ENCODE measurements at places on chromosomes 7 and 10.

- no peak for DNase-seq
Measured at GRCh38 chr10:69123306-69123746, 652 bp upstream of the VPS26A start.

- DNase-seq = no peak
Measured at GRCh38 chr7:66930341-66930740, 9.3 kb downstream of the TMEM248 start.

DNA sequence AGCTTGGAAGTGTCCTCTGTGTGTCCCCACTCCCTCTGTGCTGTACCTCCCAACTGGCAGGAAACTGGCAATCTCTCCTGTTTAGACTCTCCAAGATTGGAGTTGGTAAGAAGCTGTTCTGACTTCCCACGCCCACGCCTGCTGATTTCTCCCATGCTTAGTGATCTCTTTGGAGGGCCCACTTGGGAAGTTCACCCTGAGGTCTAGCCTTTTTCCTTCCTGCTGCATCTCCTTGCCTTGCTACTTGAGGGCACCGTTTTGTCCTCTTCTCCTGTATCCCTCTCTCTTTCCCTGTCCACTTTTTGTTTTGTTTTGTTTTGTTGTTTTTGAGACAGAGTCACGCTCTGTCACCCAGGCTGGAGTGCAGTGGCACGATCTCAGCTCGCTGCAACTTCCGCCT lies 35.4 kb downstream of the ZAN start:
- DNase-seq = no peak

- DNase-seq = no peak
Measured at GRCh38 chr7:76424413-76425111, at the start of gene ZP3. Gene ZP3, plus strand, starts transcription at chr7:76424950. Its CDS starts 15 bp downstream, at chr7:76424965.

DNA sequence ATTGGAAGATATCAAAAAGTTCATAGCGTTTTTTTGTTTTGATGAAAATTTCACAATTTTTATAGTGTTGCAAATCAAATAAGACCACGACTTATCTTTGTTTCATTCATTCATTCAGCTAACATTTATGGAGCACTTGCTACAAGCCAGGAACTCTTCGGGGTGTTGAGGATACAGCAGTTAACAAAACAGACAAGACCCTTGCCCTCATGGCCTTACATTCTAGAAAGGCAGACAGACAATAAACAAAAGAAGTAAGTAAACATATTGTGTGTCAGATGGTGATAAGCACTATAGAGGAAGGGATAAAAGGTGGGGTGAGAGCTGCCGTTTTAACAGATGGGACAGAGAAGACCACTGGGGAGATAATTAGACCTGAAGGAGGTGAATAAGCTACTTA lies 41.6 kb upstream of the GSAP start:
- DNase-seq = no peak

GRCh38 chr10:14205233-14205632 lies 125.5 kb downstream of the FRMD4A start:
- no peak for DNase-seq

DNA sequence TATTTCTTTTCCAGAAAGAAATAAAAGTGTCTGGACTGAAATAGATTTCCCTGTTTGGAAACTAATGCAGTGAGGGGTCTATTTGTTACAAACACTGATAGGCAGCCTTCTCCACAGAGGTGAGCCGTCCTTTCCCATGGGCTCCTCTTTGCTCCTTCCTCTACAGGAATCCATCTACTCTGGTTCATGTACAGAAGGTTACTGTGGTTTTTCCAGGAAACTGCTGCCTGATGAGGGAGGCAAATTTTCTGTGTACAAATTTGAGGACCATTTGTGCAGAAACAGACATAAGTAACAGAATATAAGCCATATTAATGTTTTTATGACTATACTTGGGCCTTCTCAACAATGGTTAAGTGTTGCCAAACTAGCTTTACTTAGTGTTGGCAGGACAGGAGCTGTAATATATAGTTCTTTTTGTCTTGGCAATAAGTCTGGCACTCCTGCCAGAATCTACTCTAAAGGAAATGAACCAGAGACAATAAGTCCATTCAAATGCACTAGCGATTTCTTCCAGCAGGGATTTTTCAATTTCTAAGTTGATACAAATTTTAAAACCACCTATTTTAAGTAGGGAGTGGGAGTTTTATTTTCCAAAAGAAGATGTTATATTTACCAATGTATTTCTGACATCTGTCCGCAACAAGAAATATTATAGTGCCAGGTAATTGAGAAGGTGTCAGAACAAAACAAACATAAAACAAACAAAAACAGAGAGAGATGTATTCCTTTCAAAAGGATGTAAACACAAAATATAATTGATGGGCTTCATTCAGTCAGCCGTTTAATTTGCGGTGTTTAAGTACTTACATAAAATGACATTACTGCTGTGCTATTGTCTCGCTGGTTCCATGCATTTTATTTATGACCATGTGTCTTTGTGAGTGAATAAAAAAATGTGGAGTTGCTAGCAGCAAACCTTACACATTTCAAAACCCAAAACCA lies 91.0 kb upstream of the NFE2L3 start:
- DNase-seq = no peak

GRCh38 chr10:10528563-10528910 lies 489.1 kb upstream of the CELF2 start:
- DNase-seq = no peak

GRCh38 chr7:156460858-156461627 lies 179.5 kb upstream of the RNF32 start:
- no peak for DNase-seq

GRCh38 chr7:128427289-128427891 lies 17.6 kb upstream of the IMPDH1 start:
- peak; percentile 79 for DNase-seq

DNA sequence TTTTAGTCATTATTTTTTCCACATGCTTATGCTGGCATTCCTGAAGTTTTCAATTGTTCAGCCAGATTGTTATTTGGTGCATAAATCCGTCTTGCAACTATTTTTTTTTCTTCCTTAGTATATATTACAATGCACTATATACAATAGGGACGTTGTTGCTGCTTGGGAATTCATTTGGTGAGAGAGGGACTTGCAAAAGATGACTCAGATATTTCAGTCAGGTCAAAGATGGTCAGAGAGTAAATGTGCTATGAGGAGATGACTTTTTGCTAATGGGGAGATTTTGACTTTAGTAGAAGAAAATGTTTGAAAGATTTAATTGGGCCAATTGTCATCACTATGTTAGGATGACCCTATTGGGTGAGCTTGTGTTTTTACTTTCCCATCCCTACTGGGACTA lies 348.4 kb upstream of the MTPN start:
- no peak for DNase-seq

- DNase-seq = no peak
Measured at GRCh38 chr7:117470777-117471176, 9.0 kb upstream of the CFTR start.

DNA sequence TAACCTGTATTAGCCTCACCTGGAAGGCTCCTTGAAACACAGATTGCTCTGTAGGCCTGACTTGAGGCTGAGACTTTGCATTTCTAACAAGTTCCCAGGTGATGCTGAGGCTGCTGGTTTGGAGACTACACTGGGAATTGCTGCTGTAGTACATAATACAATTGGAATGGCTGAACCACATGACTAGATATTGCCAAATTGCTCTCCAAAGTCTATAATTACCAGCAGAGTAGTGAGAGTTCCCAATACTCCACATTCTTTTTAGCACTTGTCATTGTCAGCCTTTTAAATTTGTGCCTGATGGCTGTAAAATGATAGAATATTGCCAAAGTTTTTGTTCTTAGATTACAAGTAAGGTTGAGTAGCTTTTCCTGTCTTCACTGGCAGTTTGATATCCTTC lies 39.9 kb downstream of the PLEKHA8 start:
- no peak for DNase-seq

DNA sequence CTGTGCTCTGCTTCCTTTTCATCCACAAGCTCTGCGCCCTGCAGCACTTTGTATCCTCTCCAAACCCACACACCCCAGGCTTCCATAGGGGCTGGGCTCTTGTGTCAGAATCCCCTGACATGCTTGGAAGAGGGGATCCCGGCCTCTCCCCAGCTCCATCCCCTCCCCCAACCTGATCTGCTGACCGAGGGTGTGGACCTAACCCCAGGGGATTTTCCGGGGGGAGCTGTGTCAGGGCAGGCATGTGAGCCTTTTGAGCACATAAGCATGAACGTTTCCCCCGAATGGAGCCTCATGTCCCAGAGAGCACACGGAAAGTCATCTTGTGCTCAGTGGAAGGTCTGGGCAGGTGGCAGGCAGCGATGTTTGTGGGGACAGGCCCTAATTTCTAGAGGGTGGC lies 17.7 kb downstream of the GPR26 start:
- no peak for DNase-seq

GRCh38 chr7:72020311-72020710 lies 391.8 kb downstream of the CALN1 start:
- DNase-seq = no peak

DNA sequence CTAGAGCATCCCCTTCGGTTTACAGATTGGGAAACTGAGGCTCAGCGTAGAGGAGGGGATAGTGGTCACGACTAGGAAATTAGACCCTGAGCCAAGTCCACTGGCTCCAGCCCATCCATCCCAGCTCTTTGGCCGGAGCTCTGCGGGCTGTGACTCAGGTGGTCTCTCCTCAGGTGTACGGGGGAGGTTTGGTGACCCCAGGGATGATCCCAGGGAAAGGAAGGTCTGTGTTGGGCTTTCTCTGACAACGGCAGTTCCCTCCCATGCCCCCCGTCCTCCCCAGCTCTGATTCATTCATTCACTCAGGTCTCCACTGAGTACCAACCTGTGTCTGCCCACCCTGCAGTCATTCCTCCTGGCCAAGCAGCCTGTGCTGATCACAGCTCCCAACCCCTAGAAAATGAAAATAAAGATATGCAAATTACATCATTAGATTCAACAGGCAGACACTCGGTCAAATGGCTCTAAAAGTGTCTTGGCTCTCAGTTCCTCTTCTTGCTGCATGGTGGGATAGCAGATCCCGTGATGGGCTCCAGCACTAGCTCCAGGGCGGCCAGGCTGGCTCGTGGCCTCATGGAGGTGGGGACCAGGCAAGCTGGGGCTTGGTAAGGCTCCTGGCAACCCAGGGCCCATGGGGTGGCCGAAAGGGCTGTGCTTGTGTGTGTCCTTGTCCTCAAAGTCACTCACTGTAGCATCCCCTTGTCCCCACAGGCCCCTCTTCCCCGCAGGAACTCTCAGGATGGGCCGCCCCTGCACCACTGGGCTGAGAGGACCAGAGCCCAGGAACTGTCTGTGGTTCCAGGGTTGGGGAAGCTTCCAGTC lies 37.8 kb downstream of the CLRN3 start:
- DNase-seq = no peak

DNA sequence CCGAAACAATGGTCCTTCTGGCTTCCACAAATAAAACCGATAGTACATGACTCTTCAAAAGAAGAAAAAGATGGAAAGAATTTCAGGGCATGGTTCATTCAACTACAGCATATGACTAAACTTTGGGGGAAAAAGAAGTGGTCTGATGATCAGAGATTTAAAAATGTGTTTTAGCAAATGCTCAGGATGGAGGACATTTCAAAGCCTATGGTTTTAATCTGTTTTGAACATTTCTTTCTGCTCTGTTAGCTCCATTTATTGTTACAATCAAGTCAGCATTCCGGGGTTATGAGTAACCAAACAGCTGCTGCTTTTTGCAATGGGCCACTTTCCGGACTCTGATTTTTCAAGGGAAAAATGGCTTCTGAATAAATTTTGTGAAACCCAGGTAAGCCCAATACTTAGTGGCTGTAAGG lies 142.4 kb downstream of the CUBN start:
- no peak for DNase-seq

- DNase-seq = no peak
Measured at GRCh38 chr10:115854740-115855435, 418.1 kb downstream of the GFRA1 start.

DNA sequence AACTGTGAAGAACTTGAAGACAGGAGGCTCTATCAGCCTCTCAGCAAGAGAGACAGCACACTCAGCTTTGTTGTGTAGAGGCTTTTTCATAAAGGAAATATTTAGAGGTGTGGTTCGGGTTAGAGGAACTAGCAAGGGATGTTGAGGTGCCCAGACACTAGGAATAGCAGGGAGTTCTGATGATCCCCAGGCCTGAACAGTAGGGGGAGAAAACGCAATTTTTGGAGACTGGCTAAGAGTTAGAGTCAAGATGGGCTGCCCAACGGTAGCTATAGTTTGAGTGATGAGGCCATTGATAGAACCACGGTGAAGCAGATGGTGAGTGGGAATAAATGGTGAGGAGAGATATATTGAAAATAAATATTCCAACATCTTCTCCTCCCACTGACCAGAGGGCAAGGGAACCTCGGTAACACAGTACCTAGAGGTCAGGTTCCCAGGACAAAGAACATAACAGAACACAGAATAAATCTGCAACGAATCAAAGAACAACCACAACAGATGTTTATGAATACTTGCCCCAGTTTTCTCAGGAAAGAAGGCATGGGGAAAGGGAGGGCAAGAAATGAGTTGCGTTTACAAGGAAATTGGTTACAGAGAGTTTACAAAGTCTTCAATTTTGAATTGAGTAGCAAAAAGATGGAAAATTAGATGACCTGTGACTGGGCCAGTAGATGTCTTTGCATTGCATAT lies 24.2 kb upstream of the BPGM start:
- DNase-seq = no peak

DNA sequence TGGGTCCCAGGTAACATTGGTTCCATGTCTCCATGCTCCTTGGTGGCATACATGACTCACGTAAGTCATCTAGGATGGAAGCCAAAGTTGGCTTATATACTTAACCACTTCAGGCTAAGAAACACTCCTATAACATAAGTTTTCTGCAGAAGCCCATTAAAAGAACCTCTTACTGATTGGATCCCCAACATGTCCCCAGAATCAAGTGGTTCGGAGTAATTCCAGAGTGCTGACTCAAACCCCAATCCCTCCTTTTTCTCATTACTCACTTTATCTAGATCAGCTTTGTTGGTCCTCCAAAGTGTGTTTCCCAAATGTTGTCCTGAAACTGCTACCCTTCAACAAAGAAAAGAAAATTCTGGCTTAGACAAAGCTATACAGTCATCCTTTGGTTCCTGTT lies 10.1 kb upstream of the ATOH7 start:
- DNase-seq = no peak

DNA sequence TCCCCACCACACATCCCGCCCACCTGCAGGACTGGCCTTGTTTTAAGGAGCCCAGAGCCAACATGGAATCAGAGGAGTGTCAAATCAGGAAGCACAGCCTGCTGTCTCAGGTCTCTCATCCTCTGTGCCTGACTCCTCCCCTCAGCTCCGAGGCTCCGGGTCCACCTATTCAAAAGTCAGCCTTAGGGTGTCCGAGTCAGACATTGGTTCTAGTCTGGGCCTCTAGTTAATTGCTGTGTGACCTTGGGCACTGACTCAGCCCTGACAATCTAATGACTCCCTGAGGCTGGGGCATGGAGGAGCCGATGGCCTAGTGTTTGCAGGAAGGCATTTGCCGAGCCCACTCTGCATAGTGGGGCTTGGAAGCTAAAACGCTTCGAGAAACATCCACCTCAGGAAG lies 223.1 kb upstream of the PPP2R2D start:
- DNase-seq = no peak

Measured in midbrain (tissue), 1 donor.